ENCODE measurements at places on chromosomes 11 and 22. TPM values are rescaled to one million over a fixed set of nuclear protein-coding genes. Genes with fewer than 3 reads are reported as not detected.
A peak's percentile ranks its signal among the peaks of the same experiment; 100 is the strongest.

OVCH2 gene
- not detected for total RNA-seq

TREH gene
- not detected for total RNA-seq

DDIAS gene
- total RNA-seq: 18.2 TPM

DNA sequence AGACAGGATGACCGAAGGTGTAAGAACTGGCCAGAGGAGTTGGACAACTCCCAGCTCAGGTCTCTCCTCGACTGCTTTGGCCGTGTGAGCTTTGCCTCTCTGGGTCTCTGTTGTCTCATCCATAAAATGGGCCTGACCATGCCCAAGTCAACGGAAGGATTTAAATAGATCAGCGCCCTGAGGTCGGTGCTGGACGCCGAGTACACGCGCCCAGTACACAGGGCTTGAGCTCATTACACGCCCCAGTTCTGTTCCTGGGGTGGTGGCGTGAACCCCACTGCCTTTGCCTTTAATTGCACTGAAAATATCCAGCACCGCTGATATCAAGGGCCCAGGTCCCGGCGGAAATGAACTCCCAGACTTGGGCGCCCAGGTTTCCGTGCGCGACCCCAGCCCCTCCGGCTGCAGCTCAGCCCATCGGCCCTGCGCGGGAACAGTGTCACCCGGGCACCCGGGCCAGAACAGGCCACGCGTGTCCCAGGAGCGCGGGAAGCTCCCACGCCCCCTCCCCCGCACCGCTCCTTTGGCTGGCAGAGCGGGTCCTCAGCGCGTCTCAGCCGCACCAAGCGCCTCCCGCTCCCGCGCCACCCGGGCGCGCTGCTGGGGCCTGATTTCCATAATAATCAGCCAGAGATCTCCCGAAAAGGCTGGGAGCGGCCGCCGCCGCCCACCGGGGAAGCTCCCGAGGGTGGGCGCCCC, 42.2 kb downstream of the CYTH4 start:
- H3K36me3 ChIP-seq: no peaks in the 10 kb centered on the region
- H3K27me3 ChIP-seq: peaks cover 45% of the 10 kb centered on the region
- no peak overlapping the region for H3K4me3 ChIP-seq
- H3K27ac ChIP-seq: no peak overlapping the region

DNA sequence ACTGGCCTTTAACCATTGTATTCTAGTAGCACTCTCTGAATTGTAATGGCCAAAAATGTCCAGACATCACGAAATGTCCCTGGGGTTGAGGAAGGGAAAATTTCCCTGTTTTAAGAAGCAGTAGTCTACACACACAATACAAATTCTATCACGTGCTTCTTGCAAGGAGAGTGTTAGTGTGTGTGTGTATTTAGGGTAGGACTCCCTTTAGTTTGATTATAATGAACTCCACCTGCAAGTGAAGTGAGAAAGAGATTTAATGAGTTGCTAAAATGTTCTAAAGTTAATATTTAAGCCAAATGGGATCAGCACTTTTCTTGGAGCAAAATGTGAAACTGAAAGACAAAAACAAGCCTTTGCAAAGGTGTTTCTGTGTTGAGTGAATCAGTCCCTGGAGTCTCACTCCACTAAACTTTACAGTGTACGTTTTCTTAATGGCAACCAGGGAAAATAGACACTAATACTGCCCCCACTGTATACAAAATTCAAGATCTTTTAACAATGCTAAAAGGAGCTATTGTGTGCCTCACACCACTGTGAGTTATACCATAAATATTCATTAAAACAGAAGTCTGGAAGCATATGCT, 590.3 kb upstream of the TENM4 start:
- no peak for DNase-seq
- H3K27ac ChIP-seq: no peak overlapping the region

GRCh38 chr11:61791737-61792309, 576 bp downstream of the TMEM258 start:
- peak; percentile 49 for DNase-seq
- peaks cover 65% of the 10 kb centered on the region for H3K36me3 ChIP-seq
- peaks cover 38% of the 10 kb centered on the region for H3K4me1 ChIP-seq
- H3K27me3 ChIP-seq: no peaks in the 10 kb centered on the region
- H3K4me3 ChIP-seq: peak overlapping the region; percentile 98

DNA sequence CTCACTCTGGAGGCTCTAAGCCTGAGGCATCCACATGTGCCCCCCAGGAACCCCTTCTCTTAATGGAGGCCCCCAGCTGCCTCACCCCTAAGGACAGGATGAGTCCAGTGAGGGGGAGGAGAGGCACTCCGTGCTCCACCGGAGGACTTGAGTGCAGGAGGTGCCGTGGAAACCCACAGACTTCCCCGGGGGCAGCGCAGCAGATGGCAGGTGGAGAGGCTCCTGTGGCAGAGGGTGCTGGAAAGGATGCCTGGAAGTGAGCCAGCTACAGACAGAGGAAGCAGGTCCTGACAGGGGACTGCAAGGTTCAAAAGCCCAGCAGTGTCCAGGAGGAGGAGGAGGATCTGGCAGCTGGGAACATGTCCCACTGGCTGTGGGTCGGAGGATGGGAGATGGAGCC, 1384.0 kb downstream of the TBC1D22A start:
- H3K4me3 ChIP-seq: no peak overlapping the region
- peaks cover 7% of the 10 kb centered on the region for H3K27me3 ChIP-seq
- no peaks in the 10 kb centered on the region for H3K36me3 ChIP-seq
- no peak overlapping the region for H3K27ac ChIP-seq

DNA sequence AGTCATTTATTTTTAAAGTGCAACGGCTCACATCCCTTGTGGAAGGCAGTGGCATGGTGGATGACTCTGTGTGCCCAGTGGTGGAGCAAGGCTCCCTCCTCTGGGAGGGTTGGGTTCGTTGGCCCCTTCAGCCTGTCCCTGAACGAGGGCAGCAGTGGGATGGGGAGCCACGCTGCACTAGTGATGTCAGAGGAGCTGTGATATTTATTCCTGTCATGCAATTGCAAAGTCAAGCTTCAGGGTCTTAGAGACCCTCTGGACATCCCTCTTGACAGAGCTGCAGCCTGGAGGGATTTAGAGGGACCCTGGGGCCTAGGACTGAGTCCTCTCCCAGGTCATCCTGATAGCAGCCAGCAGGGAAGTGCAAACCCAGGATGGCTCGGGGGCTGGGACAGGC, 78.2 kb upstream of the NARS2 start:
- H3K27me3 ChIP-seq: no peaks in the 10 kb centered on the region
- DNase-seq: no peak
- peaks cover 40% of the 10 kb centered on the region for H3K4me1 ChIP-seq
- peak overlapping the region; percentile 81 for H3K27ac ChIP-seq

DNA sequence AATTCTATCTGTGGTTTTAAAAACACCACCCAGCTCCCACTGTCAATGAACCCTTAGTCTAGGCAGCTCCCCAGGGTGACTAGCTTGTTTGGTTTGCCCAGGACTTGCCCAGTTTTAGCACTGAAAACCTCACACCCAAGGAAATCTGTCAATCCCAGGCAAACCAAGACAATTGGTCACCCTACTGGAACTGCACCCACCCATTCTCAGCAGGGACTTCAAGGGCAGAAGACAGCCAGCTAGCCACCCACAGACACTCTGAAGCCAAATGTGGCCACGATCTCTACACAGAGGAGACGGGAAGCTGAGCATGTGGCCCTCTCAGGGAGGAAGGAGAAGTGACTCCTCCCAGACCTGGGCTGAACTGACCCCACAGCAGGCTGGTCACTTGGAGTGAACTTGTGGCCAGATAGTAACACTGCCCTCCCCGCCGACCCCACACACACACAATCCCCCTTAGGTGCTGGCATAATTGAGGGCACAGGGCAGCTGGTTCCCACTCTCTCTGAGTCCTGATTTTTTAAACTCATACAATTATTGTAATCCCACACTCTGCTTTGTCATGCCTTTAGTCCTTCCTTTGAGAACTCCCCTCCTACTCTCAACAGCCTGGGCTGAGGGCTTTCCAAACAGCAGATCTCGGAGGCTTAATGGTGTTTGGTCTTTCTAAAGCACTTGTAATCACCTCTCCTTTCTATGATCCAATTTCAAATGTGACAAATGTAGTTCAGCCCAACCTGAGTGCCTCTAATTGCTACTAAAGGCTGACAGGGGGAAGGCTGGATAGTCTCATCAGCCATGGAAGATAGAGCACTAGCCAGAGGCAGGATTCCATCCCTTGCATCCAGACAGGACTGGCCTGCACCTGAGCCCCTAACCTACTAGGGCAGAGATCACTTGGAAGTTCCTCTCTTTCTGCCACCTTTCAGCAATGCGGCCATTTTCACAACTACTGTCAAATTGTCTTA, 74.7 kb upstream of the DRD2 start:
- H3K27ac ChIP-seq: no peak overlapping the region
- H3K4me3 ChIP-seq: no peak overlapping the region
- H3K4me1 ChIP-seq: peaks cover 6% of the 10 kb centered on the region
- peaks cover 36% of the 10 kb centered on the region for H3K27me3 ChIP-seq
